ENCODE measurements at places on chromosomes 6 and 20.

DNA sequence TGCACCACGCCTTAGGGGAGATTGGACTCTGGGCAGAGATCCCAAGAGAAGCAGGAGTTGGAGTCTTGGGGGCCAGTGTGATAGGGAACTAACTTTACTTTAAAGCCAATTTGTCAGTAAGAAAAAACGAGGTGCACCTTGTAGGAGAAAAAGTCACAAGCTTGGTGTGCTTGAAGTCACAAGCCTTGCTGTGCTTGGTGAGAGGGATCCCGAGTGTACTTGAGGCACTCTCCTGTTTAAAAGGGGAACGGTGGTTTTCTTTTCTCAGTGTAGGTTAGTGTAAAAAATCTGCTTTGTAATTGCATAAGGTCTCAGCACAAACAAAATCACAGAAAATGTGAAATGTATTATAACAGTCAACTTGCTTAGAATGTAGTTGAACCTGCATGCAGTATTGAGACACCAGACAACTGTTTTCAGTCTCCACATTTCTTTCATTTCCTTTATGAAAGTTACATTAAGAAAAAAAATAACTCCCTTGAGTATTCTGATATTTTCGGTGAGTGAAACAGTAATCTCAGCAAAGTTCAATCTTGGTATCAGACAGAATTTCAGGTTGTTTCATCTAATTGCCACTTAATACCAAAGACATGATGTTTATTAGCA lies 111.1 kb upstream of the DUSP22 start:
- DNase-seq, result no peak

DNA sequence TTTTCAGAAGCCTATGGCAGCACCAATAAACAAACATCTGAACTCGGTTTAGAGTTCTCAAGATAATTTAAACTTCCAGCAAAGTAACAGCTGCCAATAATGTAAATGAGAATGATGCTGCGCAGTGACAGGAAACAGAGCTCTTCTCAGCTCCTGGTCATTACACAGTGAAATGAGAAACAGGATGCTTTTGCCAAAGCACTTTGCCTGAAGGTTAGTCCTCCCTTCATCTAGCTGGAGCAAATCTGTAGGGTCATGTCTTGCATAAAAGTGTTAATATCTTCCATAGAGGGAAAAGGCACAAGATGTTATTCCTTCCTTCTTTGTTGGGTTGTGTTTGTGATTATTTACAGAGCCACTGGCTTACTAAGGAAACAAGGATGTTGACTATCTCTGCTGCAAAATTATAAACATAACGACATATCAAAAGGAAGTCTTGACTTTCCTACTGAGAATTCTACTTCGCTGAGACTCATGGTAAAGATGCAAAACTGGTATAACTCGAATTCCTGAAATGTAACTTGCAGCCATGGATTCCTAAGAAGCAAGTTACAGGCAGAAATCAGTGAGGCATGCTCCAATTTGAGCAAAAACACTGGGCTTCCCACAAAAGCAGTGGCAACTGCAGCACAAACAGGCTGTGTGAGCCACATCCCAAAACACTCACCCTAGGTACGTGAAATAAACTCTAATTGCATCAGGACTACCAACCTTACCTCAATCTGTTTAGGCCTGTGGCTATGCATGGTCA lies 102.5 kb upstream of the BEND6 start:
- DNase-seq, result no peak

- no peak for DNase-seq
These were observed 596.0 kb downstream of the COL12A1 start for GRCh38 chr6:74609871-74610270.

GRCh38 chr20:31981784-31982183 lies 13.8 kb downstream of the XKR7 start:
- DNase-seq, result no peak

- DNase-seq, result no peak
These were observed 153.0 kb downstream of the PHF3 start for GRCh38 chr6:63788569-63788968.

DNA sequence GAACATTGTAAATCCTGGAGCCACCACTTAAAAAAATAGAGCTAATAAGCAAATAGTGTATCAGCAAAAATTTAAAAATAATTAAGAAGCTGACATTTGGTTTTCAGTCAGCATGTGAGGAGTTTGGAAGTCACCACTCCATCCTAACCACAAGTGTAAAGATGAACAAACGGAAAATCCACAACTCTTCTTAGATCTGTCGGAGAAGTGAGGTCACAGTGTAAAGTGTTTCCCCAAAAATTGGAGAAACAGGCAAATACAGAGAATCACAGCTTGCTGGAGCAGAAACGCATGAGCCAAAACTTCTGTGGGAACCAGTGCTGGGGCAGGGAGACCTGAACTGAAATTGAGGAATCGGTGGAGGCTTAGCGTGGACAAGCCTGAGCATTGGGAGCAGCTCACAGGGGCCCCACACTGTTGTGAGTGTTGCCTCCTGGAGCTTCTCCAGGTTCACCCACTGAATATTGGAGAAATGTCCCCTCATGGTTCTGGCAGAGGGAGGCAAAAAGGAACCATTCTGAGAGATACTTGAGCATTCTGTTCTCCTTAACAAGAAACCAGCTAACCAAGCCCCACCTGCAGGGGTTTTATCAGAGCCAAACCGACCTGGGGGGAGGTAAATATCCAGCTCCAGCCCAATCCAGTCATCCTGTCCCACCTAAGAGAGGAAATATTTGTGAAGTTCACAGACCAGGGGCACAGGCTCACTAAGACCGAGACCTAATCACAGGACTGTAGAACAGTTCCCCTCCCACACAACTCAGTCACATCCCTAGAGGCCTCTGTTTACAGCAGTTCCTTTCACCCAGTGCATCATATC lies 192.0 kb downstream of the ERMARD start:
- no peak for DNase-seq

GRCh38 chr6:37673436-37673835 lies 24.2 kb downstream of the MDGA1 start:
- DNase-seq, result peak; percentile 56

DNA sequence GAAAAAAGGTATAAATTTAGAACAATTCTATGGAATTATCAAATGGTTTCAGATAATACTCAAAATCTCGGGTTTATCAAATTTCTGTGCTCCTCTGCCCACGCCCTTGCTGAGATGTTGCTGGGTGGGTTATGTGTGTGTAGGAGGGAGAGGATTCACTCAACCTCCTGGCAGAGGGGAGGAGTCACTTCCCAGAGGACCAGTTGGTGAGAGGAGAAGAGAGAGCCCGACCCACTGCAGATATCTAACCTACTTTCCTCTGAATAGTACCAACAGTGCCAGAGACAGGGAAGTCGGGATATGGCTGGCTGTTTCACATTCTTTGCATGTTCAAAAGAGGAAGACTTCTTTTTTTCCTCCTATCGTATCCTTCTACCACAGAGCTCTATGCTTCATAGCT lies 187.1 kb upstream of the MAN1A1 start:
- DNase-seq, result no peak

DNA sequence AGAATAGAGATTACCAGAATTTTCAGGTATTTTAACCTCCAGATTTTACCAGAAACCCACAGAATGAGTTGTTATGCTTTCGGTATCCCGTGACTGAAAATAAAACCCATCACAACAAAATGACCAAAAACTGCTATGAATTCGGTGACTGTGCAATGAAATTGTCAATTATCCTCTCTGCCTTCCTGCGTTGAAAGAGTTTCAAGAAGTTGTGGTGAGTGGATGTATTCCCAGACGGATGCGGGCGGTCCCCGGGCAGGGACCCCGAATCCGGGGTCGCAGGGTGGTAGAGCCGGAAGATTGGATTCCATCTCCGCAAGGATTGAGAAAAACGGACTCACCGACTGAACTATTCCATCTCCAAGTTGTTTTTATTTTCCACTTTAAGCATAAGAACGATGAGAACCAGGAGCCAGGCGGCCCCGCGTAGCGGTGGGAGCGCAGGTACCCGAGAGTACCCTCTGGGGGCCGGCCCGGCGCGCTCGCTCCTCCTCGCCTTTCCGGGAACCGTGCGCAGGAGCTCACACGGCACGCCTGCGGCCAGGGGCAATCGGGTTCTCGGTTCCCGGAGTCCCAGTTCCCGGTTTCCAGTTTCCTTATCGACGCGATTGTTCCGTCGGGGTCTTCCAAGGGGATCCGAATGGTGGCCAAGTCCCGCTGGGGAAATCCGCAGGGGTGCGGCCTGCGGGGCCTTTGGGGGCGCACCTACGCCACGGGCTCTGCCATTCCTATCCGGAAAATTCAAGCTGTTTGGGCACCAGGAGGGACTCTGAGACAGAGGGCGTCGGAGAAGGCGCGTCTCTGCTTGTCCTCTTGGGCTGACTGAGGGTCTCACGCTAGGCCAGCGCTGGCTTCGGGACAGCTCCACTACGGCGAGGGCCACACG lies 104.9 kb upstream of the PRDM1 start:
- peak; percentile 83 for DNase-seq

DNA sequence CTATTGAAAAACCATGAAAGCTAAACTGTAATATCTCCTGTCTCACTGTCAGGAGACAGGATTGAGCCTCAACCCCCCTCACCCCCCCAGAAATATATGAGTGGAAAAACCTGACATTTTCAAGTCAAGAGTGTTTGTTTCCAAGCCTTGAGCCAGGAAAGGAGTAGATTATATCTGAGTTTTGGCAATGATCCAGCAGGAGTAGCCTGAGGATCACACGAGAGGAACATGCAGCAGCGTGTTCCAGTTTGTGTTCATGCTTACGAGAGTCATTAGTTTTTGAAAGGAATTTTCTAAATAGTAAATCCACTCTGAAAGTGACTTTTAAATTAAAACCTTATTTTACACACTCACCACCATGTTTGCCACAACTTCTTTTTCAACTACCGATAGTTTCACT lies 15.8 kb downstream of the IL22RA2 start:
- DNase-seq, result no peak

DNA sequence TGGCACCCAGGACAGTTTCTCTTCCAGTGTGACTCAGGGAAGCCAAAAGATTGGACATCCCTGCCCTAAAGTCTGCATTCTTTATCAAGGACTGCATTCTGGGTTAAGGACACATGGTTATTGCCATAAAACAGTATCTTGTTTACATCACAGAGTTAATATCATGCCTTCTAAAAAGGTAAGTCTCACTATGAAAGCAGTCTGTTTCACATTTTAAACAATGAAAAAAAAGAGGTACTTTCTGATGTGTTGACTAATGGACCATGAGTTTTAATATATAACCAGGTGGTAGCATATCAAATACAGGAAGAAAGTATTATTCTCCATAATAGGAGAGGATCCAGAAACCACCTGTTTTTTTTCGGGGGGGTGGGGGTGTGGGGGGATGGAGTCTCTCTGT lies 93.7 kb downstream of the TIAM2 start:
- no peak for DNase-seq

DNA sequence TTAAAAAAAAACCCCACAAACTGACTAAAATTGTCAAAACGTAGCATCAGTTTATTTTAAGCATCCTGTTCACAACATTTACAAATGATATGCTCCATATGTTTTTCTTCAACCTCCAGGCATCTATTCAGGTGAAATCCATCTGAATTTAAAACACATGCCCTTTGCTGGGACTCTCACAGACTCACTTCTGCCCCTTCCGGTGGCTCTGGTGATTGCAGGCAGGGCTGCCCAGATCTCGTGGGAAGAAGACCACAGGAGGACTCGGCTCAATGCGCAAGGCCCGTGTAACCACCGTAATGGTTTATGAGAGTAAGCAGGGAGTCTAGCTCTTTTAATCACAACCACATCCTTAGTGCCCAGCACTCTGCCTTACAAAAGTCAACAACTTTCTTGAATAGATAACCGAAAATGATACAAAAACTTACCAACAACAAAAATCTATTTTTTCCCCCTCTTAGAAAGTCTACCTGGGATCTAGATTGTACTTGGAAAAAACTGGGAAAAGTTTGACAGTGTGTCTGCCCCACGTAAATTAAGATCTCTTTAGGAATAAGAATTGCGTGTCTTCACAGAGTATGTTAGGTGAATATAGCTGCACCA lies 139.1 kb downstream of the KIF16B start:
- peak; percentile 81 for DNase-seq

- no peak for DNase-seq
These were observed 159.6 kb upstream of the MYLIP start for GRCh38 chr6:15969236-15969778.

DNA sequence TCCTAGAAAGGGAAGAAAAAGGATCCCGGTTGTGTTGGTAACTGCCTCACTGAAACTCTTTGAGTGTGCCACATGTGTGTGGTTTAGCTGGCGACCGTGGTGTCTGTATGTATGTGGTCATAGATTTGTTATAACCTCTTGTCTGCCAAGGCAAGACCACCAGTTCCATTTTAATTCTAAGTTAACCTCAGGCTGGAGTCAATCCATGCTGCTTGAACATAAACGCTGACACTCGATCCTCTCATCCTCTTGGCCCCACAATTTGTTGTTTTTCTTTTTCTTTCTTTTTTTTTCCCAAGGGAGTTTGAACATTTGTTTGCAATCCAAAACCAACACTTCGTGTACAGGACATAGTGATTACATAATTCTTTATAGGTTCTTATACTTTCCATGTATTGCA lies 318.9 kb upstream of the JAG1 start:
- no peak for DNase-seq

- DNase-seq, result no peak
These were observed 119.1 kb downstream of the PKHD1 start for GRCh38 chr6:51968265-51968664.

- no peak for DNase-seq
These were observed 35.3 kb downstream of the BEND3 start for GRCh38 chr6:107080036-107080435.

DNA sequence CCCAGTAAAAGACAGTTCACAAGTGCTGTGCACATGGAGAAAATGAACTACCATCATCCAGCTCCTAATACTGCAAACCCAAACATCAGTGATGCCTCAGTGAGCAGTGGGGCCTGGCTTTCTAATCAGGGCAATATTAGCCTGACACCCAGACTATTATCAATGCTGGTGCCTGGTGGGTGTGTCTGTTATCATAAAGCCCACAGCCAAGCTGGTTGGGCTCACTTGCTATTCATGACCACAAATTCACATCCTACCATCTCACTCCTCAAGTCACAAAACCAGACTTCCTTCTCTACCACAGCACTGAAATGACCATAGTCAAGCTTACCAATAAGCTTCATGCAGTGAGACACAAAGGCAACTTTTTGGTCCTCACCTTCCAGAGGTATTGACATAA lies 180.8 kb upstream of the PLN start:
- no peak for DNase-seq

DNA sequence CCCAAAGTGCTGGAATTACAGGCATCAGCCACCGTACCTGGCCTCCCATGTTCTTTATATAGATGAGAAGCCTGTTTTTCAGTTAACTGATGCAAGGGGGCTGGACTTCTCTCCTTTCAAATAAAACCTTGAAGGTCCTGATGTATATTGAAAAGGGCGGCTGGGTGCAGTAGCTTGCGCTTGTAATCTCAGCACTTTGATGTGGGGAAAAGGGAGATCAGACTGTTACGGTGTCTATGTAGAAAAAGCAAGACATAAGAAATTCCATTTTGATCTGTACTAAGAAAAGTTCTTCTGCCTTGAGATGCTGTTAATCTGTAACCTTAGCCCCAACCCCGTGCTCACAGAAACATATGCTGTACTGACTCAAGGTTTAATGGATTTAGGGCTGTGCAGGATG lies 16.1 kb upstream of the SAMHD1 start:
- no peak for DNase-seq

- no peak for DNase-seq
These were observed 155.8 kb upstream of the AFDN start for GRCh38 chr6:167670938-167671338.

- no peak for DNase-seq
These were observed 32.8 kb downstream of the SNAI1 start for GRCh38 chr20:50015636-50015992.
